C1 segment of cervical spinal cord (tissue), 14 donors: ENCODE measurements at places on chromosomes 5 and 9.

- DNase-seq, result no peak
These were observed 8.6 kb downstream of the HAVCR2 start for GRCh38 chr5:157100140-157100679.

DNA sequence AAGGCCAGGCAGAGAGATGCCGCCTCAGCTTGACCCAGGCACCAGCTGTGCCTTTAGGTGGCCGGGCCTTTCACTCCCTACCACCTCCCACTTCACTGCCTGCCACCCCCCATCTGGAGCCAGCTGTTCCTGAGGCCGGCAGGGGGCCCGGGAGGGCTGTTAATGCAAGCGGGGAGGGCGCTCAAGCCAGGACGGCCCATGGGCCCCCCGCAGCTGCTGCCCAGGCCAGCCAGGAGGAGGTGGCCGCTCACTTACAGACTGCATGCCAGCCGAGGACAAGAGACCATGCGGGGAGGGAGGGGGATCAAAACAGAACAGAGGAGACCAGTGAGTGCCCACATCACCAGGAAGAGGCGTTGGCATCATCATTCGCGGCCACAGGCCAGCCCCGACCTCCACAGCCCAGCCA lies 4.5 kb downstream of the ABCA2 start:
- DNase-seq, result no peak

GRCh38 chr5:170301981-170302652 lies 4.5 kb upstream of the LCP2 start:
- DNase-seq, result no peak

GRCh38 chr9:130327070-130327780 lies 61.7 kb downstream of the HMCN2 start:
- DNase-seq, result no peak

- no peak for DNase-seq
These were observed 137.6 kb upstream of the MAP3K1 start for GRCh38 chr5:56677690-56678305.

- DNase-seq, result no peak
These were observed 48.3 kb upstream of the PIK3R1 start for GRCh38 chr5:68167195-68167651.

DNA sequence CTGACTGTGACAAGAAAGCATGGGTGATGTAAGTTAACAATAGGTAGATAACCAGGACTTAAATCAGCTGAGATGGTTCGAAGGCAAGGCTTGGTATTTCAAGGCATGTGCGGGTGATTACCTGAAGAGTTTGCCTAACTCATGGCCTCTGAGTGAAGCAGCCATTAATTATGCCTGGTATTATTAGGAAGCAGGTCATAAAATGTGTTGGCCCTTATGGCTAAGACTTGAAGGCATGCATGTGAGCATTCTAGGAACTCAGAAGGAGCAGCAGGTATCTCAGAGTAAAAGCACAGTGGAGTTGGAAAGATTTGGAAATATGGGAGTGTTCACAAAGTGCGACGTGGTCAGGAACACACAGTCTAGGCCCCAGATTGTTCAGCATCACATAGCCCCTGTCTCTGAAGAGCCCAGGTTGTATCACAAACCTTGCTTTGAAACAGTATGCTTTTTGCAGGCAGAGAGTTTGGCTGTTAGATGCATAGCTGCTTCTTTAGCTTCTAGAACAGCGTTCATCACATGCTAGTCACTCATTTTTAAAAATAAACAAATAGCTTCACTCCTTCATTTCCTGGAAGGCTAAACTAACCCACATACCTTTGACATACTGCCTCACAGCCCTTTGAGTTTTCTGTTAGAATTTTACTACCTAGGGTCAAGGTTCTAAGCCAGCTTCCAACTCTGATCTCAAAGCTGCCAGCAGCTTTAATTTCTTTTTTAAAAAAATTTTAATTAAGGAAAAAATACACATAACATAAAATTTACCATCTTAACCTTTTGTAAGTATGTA lies 2.1 kb downstream of the HEXB start:
- no peak for DNase-seq

GRCh38 chr9:131028221-131028884 lies 19.4 kb downstream of the LAMC3 start:
- no peak for DNase-seq

- DNase-seq, result no peak
These were observed 407.5 kb downstream of the AGTPBP1 start for GRCh38 chr9:85334228-85334627.

DNA sequence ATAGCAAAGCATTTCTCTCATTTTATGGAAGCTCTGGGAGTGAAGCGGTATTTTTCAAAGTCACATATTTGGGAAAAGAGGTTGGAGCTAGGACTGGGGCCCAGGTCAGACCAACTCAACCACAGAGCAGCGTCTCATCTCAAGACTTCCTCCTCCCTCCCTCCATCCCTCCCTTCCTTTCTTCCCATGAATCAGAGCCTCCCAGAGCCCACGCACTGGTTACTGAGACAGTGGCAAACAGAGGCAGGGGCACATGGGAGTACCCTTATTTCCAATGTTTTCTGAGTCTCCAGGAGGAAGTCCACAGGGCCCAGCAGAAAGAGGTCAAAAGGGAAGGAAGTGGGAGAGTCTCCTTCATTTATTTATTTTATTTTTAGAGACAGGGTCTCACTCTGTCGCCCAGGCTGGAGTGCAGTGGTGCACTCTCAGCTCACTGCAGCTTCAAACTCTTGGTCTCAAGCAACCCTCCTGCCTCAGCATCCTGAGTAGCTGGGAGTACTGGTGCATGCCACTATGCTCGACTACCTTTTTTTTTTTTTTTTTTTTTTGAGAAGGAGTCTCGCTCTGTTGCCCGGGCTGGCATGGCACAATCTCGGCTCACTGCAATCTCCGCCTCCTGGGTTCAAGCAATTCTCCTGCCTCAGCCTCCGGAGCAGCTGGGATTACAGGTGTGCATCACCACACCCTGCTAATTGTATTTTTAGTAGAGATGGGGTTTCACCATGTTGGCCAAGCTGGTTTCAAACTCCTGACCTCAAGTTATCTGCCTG lies 52.5 kb upstream of the CDKN2AIPNL start:
- DNase-seq, result no peak
